ENCODE measurements at places on chromosomes 6 and 20.

- H3K36me3 ChIP-seq = peaks cover 65% of the 10 kb centered on the region
- no peak overlapping the region for H3K27ac ChIP-seq
- no peak for DNase-seq
- peaks cover 55% of the 10 kb centered on the region for H3K4me1 ChIP-seq
- no peak overlapping the region for H3K4me3 ChIP-seq
- no peaks in the 10 kb centered on the region for H3K27me3 ChIP-seq
Measured at GRCh38 chr6:12111363-12111670, 99.2 kb downstream of the HIVEP1 start.

DNA sequence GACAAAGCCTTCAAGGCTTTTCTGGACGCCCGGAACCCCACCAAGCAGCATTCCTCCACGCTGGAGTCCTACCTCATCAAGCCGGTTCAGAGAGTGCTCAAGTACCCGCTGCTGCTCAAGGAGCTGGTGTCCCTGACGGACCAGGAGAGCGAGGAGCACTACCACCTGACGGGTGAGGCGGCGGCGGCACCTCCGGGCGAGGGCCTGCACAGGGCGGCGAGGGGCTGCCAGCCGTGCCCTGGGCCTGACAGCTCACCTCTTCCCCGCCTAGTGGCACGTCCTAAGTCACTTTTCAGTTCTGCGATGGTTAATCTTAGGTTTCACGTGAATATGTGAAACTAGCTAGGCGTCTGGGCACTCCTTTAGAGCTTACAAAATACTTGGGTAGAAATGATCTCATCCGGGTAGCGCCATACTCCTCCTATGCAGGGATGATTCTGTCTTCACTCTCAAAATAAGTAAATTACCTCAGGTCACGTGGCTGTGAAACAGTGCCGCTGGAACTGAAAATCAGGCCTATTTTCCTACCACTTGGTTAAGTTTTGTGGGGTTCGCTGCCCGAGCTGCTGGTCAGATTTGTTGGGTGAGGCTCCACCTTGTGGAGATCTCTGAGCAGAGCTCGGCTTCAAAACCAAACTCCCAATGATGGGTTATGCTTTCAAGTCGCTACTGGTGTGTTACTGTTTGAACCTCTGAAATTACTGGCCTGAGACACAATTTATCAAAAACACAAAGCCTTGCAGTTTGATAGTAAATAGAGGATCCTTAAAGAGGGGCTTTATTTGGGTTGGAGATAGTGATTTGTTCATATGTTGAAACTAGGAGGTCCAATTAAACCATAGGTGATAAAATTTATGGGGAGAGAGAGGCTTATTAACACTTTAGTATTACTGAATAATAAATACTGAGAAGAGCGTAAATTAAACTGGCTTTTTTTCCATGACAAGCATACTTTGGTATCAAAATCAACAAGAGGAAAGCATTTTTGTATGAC is 15.5 kb upstream of the CLDN20 start:
- H3K4me3 ChIP-seq = no peak overlapping the region
- peak overlapping the region; percentile 4 for H3K27ac ChIP-seq
- H3K27me3 ChIP-seq = no peaks in the 10 kb centered on the region
- DNase-seq = peak; percentile 55
- H3K36me3 ChIP-seq = peaks cover 38% of the 10 kb centered on the region
- H3K4me1 ChIP-seq = no peaks in the 10 kb centered on the region

DNA sequence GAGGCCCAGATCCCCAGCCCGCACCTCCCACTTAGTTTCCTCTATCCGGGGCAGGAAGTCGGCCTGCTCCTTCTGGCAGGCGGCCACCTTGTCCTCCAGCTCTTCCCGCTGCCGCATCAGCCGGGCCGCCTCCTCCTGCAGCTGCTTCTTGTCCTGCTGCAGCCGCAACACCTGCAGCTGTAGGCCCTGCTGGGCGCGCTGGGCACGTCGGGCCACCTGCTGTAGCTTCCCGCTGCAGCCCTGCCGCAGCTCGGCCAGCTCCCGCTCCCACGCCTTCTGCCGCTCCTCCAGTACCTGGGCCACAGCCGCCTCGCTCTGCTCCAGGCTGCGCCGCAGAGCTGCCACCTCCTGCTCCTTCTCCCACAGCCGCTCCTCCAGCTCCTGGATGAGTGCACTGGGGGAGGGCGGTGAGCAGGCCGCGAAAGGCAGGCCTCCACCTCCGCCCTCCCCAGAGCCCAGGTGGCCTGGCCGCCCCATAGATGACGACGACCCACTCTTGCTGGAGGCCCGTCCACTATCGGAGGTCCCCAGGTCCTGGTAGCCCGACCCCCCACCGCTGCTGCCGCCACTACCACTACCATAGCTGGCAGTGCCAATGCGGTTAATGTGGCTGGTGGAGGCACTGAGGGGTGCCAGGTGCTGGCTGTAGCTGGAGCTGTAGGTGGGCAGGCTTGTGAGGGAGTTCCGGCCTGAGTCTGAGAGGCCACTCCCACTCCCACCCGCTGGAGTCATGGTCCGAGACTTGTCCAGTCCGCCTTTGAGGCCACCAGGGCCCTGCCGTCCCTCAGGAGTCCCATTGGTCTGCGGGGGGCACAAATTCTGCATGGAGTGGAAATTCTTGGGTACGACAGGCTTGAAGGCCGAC is 6.0 kb upstream of the FASTKD5 start:
- H3K36me3 ChIP-seq = no peaks in the 10 kb centered on the region
- H3K27ac ChIP-seq = no peak overlapping the region
- H3K27me3 ChIP-seq = peaks cover 13% of the 10 kb centered on the region
- H3K4me1 ChIP-seq = peaks cover 5% of the 10 kb centered on the region

DNA sequence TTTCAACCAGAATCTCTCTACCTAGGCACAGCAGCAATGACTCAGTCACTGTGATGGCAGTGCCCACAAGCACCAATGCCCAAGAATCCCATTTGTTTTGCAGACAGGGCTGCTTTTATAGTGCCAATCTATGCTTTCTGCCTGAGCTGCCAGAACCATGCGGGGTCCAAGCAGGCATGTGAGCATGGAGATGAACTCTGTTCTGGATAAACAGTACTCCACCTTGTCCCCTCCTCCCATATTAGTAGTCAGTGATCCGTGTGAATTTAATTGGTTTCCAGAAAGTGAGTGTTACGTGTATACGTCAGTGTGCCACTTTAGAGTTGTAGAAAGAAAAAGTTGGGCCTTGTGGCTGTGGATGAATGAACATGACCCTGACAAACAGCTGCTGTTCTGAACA is 79.4 kb downstream of the SASH1 start:
- H3K27me3 ChIP-seq = peaks cover 14% of the 10 kb centered on the region
- H3K4me3 ChIP-seq = no peak overlapping the region
- no peak overlapping the region for H3K27ac ChIP-seq
- H3K36me3 ChIP-seq = no peaks in the 10 kb centered on the region
- peaks cover 3% of the 10 kb centered on the region for H3K4me1 ChIP-seq

GRCh38 chr6:12476484-12476883 is 186.3 kb downstream of the EDN1 start:
- no peak for DNase-seq
- H3K36me3 ChIP-seq = no peaks in the 10 kb centered on the region
- no peak overlapping the region for H3K4me3 ChIP-seq
- peaks cover 4% of the 10 kb centered on the region for H3K4me1 ChIP-seq

- H3K27ac ChIP-seq = no peak overlapping the region
- H3K36me3 ChIP-seq = no peaks in the 10 kb centered on the region
- H3K27me3 ChIP-seq = peaks cover 44% of the 10 kb centered on the region
- no peak overlapping the region for H3K4me3 ChIP-seq
- peaks cover 6% of the 10 kb centered on the region for H3K4me1 ChIP-seq
Measured at GRCh38 chr6:75747152-75747992, 1.7 kb upstream of the MYO6 start.

DNA sequence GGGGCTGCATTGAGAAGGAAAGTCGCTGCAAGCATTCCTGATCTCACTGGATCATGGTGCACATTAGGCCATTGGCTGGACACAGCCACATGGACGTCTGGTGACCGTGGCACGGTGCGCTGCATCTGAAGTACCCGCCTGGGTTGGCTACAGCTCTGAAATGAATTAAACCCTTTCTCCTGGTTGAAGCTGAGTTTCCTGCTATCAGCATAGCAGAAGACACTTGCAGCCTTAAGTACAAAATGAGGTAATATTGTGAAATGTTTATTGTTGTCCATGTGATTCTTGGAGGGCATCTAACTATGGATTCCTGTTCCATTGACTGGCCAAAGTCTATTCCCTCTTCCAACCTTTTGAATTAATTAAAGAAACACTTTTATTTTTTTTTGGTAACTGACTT is 89.8 kb upstream of the ADTRP start:
- H3K4me1 ChIP-seq = no peaks in the 10 kb centered on the region
- no peaks in the 10 kb centered on the region for H3K36me3 ChIP-seq
- no peaks in the 10 kb centered on the region for H3K27me3 ChIP-seq
- DNase-seq = no peak

- no peak for DNase-seq
- H3K27ac ChIP-seq = no peak overlapping the region
- H3K4me1 ChIP-seq = no peaks in the 10 kb centered on the region
- no peak overlapping the region for H3K4me3 ChIP-seq
- H3K27me3 ChIP-seq = no peaks in the 10 kb centered on the region
- no peaks in the 10 kb centered on the region for H3K36me3 ChIP-seq
Measured at GRCh38 chr6:63437058-63437457, 117.3 kb upstream of the LGSN start.

GRCh38 chr6:32427218-32427617 is 12.5 kb upstream of the HLA-DRA start:
- peaks cover 16% of the 10 kb centered on the region for H3K27me3 ChIP-seq
- no peaks in the 10 kb centered on the region for H3K4me1 ChIP-seq
- H3K27ac ChIP-seq = no peak overlapping the region
- no peak overlapping the region for H3K4me3 ChIP-seq

DNA sequence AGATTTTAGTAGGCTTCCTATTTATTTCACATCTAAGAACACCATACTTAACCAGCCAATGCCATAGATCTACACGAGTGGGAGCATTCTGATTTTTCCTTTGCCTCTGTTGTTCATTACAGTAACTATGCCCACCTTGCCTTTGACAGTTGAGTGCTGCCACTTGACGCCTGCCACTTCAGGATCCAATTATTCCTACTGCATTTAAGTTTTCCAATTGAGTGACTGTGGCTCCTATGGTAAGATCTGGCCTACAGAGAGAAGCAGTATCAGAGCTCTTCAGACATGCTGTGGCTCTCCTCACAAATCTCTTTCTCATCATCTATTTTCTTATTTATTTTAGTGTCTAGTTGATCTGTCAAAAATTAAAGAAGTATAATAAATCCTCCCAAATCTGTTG is 403.0 kb upstream of the SPTLC3 start:
- H3K36me3 ChIP-seq = no peaks in the 10 kb centered on the region
- H3K27me3 ChIP-seq = no peaks in the 10 kb centered on the region
- no peak overlapping the region for H3K4me3 ChIP-seq
- no peak overlapping the region for H3K27ac ChIP-seq
- H3K4me1 ChIP-seq = no peaks in the 10 kb centered on the region

DNA sequence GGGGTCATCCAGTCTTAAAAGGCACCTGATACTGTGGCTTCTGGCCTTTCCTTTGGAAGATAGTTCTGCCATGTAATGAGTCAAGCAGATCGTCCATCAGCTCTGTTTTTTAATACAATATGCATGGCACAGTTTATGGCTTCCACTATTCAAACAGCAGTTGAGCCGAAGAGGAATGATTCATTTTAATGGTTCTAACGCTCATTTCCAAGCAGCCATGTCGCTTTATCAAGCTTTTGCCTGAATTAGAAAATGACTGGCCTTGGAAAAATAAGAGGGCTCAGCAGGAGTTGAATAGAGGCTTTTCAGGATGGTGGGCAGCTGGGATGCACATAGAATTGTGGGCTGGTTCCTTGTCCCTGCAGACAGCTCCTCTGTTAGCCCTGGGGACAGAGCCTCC is 138.1 kb downstream of the SOBP start:
- peaks cover 18% of the 10 kb centered on the region for H3K27me3 ChIP-seq
- no peak overlapping the region for H3K27ac ChIP-seq
- no peak for DNase-seq
- no peak overlapping the region for H3K4me3 ChIP-seq
- no peaks in the 10 kb centered on the region for H3K36me3 ChIP-seq

DNA sequence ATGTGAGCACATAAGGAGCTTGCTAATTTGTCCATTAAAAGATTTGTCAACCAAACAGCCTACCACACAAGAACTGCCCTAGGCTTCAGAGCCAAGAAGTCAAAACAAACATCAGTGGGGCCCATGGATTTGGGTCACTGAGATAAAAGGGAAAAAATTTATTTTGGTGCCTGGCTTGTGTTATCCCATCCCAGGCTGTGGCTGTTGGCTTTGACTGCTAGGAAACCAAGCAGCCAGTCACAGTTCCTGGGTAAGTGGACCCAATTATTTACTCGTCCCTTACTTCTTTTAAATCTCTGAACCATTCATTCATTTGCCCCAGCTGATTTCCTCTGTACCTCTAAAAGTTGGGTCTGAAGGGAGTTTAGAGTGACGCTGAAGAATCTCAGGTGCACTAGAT is 41.3 kb downstream of the EDN1 start:
- peaks cover 10% of the 10 kb centered on the region for H3K27me3 ChIP-seq
- peaks cover 2% of the 10 kb centered on the region for H3K4me1 ChIP-seq
- no peak for DNase-seq
- no peaks in the 10 kb centered on the region for H3K36me3 ChIP-seq
- H3K4me3 ChIP-seq = no peak overlapping the region

DNA sequence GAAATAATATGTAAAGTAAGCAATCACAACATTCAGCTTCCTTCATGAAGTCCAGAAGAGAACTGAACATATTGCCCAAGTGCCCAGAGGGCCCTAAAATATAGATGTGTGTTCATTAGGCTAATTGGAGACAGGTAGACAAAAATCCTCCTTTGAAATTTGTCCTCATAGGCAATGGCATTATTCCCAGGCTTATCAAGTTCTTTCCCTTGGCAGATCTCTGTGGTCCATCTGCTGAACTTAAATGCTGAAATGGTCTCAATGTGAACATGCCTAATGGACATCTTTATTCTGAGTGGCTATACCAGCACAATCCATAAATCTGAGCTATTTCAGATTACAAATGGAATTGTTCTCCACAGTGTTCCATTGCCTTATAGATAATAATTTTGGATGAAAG is 79.0 kb upstream of the BMP5 start:
- no peak for DNase-seq
- H3K4me3 ChIP-seq = no peak overlapping the region
- H3K27ac ChIP-seq = no peak overlapping the region

GRCh38 chr6:52548353-52548713 is 28.5 kb downstream of the TRAM2 start:
- no peaks in the 10 kb centered on the region for H3K27me3 ChIP-seq
- H3K36me3 ChIP-seq = no peaks in the 10 kb centered on the region
- H3K27ac ChIP-seq = no peak overlapping the region
- peaks cover 4% of the 10 kb centered on the region for H3K4me1 ChIP-seq
- H3K4me3 ChIP-seq = no peak overlapping the region

- DNase-seq = no peak
- no peak overlapping the region for H3K27ac ChIP-seq
- peaks cover 4% of the 10 kb centered on the region for H3K4me1 ChIP-seq
- no peak overlapping the region for H3K4me3 ChIP-seq
- no peaks in the 10 kb centered on the region for H3K27me3 ChIP-seq
Measured at GRCh38 chr6:109795994-109796555, 105.0 kb downstream of the FIG4 start.

GRCh38 chr6:87237804-87238203 is 82.4 kb downstream of the ZNF292 start:
- DNase-seq = no peak
- no peaks in the 10 kb centered on the region for H3K27me3 ChIP-seq
- no peak overlapping the region for H3K27ac ChIP-seq
- H3K4me1 ChIP-seq = no peaks in the 10 kb centered on the region

All from activated CD4-positive, alpha-beta T cell treated with anti-CD3 and anti-CD28 coated beads for 36 hours (primary cell).